ENCODE measurements at places on chromosomes 1 and 21.

- no peak for DNase-seq
Observed at GRCh38 chr21:35414507-35415139, 365.5 kb upstream of the RUNX1 start.

- peak; percentile 76 for DNase-seq
Observed at GRCh38 chr1:28056129-28056925, 32.1 kb downstream of the EYA3 start.

GRCh38 chr1:217149791-217150190 is 426.6 kb upstream of the ESRRG start:
- no peak for DNase-seq

DNA sequence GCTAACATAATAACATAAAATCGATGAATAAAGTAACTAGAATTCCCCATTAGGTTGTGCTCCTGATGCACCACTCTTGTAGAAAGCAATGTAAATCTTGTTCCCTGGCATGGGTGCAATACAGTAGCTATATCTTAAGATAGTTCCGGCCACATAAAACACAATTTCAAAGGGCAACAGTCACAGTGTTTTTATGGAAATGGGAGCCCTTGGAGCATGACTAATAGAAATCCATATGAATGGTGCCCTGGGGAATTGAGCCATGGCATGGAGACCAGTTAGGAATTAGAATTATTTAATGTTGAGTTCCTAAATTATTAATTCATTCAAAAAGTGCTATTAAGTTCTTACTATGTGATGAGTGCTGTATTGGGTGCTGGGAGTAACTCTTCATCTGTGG is 118.7 kb downstream of the KCNK2 start:
- no peak for DNase-seq

- DNase-seq, result no peak
Observed at GRCh38 chr1:28197682-28198415, 21.4 kb upstream of the PTAFR start.

DNA sequence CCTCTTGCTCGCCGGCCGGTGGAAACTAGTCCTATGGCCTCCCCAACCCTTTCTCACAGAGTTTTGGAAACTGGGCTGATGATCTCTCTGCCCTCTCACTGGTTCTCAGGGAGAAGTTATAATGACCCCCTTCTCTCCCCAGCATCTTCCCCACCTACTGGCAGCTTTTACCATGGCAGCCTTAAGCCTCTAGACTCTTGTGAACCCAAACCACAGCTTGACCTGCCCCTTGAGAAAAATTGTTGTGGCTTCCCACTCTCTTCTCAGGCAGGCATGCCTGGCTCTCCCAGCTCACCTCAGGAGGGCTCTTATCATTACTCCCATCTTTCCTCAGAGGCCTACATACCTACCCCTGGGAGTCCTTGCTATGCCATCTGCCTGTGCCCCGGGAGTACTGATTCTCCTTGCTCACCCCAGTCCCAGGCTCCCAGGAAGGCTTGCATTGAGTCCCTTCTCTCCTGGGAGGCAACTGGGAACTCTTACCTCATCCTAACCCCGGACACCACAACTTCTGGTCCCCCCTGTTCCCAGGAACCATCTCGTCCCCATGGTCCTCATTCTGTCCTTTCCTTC is 1.6 kb downstream of the NSUN4 start:
- no peak for DNase-seq

GRCh38 chr1:232452117-232452516 is 177.8 kb downstream of the SIPA1L2 start:
- DNase-seq, result no peak

GRCh38 chr1:170355267-170355801 is 176.6 kb upstream of the GORAB start:
- DNase-seq, result no peak

GRCh38 chr1:71979882-71980281 is 302.5 kb downstream of the NEGR1 start:
- no peak for DNase-seq

DNA sequence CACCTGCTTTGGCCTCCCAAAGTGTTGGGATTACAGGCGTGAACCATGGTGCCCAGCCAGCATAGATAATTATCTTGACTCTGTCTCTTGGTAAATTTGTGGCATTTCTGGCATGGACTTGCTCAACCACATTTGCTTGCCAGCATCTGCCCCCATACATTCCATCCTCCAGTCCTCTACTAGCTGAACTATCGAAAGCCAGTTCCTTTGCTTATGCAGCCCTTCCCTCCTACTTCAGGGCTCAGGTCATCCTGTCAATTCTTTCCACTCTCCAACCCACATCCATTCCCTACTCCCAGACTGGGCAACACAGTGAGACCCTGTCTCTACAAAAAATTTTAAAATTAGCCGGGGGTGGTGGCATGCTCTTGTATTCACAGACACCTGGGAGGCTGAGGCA is 13.0 kb upstream of the UQCRHL start:
- DNase-seq, result no peak

DNA sequence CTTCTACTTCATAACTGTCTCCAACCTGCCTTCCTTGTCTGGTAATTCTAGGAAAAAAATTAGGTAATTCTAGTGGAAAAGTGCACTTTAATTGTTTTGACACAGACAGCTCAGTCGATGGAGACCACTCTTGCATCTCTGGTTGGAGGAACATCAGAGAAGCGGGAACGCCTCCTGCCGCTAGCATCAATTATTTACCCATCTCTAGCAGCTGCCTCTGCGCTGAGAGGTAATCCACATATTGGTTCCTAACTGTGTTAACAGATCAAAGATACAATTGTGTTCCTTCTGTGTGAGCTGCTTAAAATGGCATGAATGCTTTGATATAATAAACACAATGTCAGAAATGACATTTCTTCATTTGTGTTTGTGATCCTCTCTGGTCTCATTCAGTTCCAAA is 33.3 kb downstream of the C2CD2 start:
- no peak for DNase-seq

GRCh38 chr1:30904962-30905335 is 3.6 kb downstream of the SDC3 start:
- DNase-seq, result no peak

GRCh38 chr1:1996207-1996651 is 7.4 kb downstream of the CFAP74 start:
- DNase-seq, result peak; percentile 76

GRCh38 chr1:67342076-67342890 is 34.6 kb downstream of the IL12RB2 start:
- DNase-seq, result peak; percentile 28

DNA sequence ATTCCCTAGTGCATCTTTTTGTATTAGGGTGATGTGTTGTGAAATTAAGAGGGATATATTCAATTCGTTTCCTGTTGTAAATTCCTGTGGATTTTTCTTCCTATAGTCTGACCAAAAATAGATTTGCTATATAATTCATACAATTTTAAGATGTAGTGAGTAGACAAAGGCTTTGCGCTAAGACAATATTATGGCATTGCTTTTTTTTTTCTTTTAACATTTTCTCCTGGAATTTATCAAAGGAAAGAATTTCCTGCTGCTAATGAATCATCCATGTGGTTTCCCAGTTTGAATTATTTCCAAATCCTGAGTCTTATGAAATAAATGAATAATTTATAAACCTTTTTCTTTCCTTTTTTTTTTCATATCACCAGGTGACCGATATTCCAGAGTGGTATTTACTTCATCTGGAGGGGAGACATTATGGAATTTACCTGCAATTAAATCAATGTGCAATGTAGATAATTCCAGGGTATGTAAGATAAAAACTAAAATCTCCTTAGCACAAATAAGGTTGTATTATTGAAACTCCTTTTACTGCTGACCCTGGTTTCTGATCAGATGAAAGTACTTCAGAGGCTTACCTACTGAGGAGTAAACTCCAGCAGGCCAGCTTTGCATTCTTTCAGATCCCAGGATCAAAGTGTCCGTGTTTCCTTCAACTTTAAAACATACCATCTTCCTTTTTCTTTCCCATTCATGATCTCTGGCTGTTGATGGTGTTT is 148.4 kb downstream of the TLR5 start:
- DNase-seq, result no peak

DNA sequence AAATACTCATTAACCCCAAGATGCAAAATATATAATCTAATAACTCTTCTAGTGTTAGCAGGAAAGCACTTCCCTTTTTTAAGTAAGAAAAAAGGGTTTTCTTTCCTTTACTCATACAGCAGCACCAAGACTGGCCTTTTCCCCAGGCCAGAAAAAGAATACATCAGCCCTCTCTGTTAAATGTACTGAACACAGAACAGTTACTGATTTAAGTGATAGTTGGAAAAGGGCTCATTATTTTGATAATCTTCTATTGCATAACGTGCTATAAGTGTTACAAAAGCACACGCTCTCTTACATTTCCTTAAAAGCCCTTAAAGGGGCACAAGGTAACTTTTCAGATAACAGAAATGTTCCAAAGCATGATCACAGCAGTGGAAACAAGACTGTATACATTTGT is 142.9 kb downstream of the TIAM1 start:
- no peak for DNase-seq

GRCh38 chr1:23216771-23217420 is 406 bp downstream of the HTR1D start:
- no peak for DNase-seq

DNA sequence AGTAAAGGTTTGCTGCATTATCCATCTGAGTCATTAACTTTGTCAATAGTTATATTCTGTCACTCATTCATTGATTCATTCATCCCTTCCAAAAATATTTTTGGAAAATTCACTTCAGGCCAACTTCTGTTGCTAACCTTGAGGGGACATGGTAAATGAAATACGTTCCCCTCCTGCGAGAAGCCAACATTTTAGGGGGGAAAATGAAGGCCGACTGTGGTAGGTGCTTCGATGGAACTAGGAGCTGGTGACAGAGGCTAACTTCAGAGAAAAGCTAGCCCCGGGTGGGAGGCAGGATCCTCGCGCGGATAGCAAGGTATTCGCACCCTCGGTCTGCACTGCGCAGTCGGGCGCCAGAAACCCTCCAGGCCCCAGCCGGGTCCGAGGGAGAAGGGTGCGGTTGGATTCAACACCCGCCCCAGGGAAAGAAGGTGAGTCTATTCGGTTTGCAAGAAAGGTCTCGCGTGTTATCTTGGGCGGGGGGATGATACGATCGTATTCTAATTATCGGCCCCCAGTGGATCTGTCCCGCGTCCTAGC is 646 bp upstream of the RRP15 start:
- no peak for DNase-seq

DNA sequence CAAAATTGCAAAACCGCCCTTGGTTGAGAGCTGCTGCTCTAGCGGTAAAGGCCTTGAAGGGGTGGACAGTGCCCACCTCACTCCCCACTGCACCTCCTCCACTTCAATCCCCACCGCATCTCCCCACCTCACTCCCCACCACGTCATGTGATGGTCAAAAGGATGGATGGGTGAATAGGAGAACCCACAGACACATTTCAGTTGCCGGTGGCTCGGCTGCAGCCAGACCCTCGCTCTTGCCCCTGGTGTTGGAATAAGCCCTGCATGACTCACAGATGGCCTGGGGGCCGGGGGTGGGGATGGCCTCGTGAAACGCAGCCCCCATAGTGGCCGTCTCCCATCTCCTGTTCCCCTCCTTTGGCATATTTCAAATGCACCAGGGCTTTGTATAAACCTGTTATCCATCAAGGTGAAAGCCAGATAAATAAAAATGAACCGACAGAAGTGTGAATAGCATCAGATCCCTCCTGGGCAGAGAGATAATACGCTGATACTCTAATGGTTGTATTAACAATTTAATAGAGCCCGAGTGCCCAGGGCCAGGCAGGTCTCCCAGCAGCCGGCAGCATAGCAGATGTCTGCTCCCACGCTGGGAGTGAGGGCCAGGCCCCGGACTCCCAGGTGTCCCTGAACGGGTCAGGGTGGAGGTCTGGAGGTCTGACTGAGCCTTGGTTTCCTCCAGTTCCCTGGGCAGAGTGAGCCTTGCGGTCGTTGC is 300.3 kb downstream of the NPHP4 start:
- DNase-seq, result no peak

DNA sequence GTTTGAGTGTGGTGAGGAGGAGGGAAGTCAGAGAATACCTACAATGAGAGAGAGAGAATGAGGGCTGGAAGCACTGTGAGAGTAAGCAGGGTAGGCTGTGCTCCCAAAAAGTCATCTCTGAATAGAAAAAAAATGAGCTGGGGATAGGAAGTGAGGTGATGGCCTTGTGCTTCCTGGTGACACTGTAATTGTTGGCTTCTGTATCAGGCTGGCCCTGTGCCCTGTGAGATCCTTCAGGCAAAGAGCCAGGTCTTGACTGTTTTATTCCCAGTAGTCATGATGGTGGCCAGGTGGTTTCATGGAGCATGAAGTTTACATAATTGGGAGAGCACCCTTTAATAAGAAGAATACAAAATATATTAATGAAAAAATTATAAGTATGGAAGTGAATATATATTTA is 20.4 kb upstream of the SPATA6 start:
- no peak for DNase-seq

- peak; percentile 43 for DNase-seq
Observed at GRCh38 chr1:39269791-39270342, 65.4 kb downstream of the MACF1 start.

GRCh38 chr1:86499987-86500593 is 31.4 kb downstream of the CLCA1 start:
- peak; percentile 82 for DNase-seq

DNA sequence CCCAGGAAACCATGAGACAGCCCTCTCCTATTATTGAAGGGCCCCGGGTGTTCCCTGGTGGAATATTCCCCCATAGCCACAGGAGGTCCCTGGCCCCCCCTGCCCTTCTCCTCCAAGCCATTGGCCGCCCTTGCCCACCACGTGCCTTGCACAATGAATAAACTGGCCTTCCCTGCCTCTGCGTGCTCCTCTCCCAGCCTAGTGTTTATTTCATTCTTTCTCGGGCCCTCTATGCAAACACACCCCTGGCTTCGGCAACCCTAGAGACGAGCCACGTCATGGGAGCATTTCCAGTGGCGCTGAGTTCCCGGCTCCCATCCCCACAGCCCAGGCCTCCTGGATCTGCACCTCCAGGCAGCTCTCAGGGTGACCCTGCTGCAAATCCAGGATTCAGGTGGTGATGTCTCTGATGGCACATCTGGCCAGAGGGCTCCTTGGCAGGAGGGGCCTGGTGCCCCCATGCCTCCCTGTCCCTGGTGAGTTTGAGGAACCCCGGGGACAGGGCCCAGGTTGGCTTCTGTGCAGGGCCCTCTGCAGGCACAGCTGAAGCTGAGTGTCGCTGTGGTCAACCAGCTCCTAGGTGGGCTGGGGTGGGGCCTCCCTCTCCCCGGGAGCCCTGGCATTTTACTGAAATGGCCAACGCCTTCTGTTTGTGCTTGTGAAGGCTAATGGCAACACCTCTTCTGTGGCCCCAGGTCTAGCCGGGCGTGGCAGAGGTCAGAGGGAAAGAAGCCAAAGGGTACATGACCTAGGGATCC is 6.2 kb downstream of the KRTAP10-12 start:
- DNase-seq, result no peak

GRCh38 chr1:92843046-92843423 is 11.2 kb downstream of the RPL5 start:
- no peak for DNase-seq

All from inflammatory macrophage (primary cell).